Stimulated activated CD8-positive, alpha-beta memory T cell treated with anti-CD3 and anti-CD28 coated beads, Interleukin-2, amount 100 ng/mL, for 48 hours (primary cell): ENCODE measurements at places on chromosomes 7 and 10.
A peak's percentile ranks its signal among the peaks of the same experiment; 100 is the strongest.

GRCh38 chr10:95755511-95756004 is 405 bp upstream of the ENTPD1 start:
- DNase-seq = no peak

DNA sequence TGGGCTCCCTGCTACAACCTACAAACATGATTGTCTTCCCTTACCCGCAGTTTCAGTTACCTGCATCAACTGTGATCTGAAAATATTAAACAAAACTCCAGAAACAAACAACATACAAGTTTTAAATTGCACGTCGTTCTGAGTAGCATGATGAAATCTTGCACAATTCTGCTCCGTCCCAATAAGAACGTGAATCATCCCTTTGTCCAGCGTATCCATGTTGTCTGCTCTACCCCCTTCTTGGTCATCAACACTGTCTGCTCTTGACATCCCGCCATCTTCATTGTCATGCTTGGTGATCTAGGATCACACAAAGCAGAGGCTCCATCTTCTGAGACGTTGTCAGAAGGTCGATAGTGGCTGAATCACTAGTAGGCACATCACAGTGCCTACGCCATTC is 53.9 kb downstream of the ACADSB start:
- DNase-seq = no peak

GRCh38 chr10:52216852-52217251 is 97.2 kb upstream of the DKK1 start:
- DNase-seq = no peak

- DNase-seq = no peak
Measured at GRCh38 chr7:150793569-150794238, 6.5 kb downstream of the TMEM176B start.

DNA sequence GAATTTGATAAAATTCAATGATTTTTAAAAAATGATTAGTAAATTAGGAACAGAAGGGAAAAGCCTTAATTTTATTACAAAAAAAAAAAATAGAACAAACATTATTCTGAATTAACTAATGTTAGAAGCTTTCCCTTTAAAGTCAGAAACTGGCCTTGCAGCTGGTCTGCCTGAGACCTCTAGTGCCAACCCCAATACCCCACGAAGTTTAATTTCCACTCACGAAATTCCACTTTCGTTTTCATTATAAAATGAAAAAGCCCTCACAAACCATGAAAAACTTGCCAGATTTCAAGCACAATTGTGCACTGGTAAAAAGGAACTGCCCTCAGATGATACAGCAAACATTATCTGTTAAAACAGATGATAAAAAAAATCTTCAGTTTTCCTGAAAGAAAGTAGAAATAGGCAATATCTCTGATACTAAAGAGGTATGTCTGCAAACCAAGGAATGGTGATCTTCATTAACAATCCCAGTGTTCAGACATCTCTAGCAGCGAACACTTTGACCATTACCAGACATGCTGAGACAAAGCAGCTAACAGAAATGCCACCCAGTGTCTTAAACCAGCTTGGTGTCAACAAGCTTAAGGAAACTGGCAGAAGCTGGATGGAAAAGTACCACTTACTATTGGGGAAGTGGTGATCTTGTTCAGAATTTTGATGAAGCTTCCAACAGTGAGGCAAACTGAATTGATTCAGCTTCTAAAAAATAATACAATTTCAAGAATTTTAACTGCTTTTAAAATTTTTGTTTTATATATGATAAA is 80.2 kb downstream of the PALS2 start:
- DNase-seq = no peak

DNA sequence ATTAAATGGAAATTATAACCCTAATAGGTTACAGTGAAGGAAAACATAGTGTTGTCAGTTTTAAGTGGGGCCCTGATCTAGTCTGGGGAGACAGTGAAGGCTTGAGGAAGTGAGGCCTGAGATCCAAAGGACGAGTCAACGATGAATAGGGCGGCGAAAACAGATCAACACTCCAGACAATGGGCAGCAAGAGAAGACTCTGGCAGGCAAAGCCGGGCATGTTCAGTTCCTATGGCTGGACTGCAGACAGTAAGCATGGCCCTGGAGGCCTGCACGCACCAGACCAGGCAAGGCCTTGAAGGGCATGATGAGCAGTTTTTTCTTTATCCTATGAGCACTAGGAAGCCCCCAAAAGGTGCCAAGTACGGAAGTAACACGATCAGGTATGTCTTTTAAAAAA is 127.8 kb downstream of the RNF216 start:
- DNase-seq = no peak

DNA sequence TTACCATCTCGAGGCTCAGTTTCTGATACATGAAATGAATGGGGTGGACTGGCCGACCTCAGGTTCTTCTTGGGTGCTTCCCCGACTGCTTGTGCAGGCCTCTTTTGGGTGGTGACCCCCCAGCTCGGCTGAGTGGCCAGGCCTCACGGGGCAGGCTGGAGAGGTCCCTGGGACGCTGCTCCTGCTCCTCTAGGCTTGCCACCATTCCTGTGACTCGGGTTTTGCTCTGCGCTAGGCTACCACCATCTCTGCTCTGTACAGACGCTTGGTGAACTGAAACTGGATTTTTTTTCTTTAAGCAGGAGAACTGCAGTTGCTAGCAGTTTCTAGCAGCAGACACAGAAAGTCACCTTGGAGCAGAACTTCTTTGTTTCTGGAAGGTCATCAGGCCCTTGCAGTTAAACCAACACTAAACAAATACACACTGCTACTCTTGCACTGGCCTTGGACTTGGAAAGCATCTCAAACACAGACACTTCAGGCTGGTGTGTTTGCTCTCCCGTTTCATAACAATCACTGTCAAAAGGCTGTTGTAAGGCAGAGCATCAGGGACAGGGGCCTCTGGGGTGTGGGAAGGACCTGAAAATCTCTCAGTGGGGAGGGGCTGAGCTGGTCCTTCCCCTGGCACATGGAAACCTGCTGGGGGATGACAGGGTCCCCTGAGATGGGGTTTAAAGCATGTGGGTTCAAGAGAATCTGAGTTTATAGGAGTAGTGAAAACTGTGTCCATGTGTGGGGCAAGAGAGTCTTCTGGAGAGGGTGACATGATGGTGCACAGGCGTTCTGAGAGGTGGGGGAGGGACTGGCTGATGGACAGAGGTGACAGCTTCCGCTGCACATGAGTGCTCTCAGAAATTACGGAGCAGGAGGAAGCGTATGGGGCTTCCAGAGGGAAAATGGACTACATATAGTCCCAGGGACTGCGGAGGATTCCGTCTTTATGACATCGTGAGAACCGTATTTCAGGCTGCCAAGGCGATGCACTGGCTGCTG is 35.0 kb upstream of the GIMAP8 start:
- no peak for DNase-seq

GRCh38 chr7:146090023-146090645 is 26.5 kb upstream of the CNTNAP2 start:
- DNase-seq = no peak

GRCh38 chr7:45446195-45446944 is 127.8 kb upstream of the ADCY1 start:
- DNase-seq = no peak

DNA sequence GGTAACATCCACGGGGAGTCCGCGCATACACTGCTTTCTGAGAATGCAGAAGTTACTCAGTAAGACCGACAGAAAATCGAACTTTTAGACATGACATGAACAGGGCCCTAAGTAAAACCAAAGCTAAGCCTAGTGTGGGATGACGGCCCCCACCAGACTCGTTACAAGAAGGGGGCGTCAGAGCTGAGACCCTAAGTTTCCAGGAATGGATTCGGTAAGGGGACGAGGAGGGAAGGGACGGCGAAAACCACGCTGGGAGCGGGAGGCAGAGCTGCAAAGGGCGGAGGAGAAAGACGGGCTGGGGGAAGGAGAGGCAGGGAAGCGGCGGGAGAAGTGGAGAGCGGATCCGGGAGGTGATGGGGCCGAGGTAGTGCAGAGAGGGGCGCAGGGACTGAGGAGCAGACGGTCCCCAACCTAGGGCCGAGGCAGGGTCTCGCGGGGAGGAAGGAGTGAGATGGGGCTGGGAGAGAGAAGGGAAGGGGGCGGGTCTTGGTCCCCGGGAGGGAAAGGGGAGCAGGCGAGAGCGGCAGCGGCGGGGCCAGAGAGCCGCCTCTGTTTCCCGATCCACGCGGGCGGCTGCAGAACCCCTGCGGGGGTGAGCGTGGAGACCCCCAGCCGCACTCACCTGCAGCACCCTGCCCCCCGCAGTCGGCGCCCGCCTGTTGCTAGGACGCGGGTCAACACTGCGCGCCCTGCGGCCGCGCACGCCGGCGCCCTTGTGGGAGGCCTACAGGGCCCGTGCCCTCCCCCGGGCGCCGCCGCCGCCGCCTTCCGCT is 513 bp downstream of the ODAD2 start:
- peak; percentile 15 for DNase-seq

DNA sequence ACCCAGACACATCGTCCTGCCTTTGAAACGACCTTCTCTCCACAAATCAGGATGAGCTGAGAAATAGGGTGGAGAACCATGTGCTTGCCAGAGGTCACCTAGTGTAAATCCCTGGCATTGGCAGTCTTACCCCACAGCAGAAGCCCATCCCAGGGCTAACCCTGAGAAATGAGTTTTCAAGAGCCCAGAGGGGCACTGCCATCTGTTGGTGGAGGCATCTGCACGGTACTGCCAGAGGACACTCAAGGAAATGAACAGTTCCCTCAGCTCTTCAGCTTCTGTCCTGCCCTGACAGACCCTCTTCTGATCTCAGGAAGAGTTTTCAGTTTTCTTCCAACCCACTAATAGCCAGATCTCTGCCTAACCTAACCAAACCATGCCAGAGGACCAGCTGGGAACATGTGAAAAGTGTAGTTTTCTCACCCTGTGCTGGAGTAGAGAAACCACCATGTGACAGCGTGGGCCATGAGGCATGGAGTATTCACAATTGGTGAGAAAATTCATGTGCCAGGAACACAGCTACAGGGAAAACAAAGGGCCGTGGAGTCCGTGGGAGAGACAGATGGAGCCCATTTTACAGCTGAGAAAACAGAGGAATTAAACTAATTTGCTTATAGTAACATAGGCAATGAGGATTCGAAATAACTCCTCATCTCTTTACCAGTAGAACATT is 37.7 kb upstream of the ITPRID1 start:
- DNase-seq = no peak

DNA sequence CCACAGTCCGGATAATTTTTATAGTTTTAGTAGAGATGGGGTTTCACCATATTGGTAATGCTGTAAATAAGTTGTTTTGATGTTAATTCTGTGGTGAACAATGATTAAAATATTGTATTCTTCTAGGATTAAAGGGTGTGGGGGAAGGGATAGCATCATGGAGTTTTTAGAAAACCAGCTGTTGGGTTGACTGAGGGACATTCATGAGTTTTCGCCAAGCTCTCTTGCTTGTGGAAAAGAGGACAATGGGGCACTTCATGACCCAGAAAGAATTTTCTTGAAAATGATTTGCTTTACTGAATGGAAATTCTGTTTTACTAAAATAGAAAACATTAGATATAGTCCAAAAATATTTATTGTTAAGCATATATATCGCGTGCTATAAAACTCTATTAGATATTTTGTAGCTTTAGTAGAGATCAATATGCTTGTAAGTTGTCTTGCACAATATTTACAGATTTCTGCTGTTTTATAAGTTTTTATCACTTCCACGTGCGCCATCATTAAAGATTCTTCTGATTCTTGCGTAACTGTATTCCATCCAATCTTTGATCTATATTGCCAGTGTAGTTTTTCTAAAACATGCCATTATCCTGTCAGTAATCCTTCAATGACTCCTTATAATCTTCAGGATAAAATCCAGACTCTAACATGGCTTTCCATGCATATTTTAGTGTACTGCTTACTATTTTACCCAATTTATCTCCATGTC is 41.8 kb downstream of the LCOR start:
- no peak for DNase-seq

GRCh38 chr10:106224676-106225075 is 939.8 kb downstream of the SORCS1 start:
- no peak for DNase-seq

DNA sequence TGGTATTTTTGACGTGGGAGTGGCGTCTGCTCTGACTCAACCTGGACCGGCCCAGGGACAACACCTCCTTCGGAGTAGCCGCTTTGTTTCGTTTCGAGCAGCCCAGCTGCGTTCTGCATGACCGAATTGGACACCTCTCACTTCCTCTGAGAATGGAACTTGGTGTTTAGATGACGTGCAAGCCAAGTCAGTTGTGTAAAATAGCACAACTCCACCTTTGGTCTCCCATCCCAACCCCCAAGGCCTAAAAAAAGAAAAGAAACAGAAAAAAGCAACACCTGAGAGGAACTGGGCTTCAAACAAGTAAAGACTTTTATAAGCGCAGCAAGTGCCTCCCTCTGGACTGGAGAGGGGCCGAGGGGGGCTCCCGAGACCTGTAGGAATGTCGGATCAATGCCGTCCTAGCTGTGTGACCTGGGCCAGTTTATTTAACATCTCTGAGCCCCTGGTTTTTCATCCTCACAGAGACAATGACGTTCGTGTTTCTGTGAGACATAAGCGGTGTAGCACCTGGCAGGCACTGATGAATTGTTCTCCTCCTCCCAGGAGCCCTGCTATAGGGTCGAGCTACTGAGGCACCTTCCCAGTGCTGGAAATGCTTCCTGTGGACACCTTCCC is 52.0 kb upstream of the SMNDC1 start:
- DNase-seq = peak; percentile 43

GRCh38 chr7:100867776-100868485 is 744 bp downstream of the TRIP6 start:
- DNase-seq = no peak

GRCh38 chr10:93028883-93029282 is 31.7 kb upstream of the CYP26C1 start:
- DNase-seq = no peak

GRCh38 chr10:103888113-103888841 is 29.7 kb downstream of the STN1 start:
- no peak for DNase-seq

GRCh38 chr10:48551861-48552591 is 52.8 kb downstream of the ARHGAP22 start:
- DNase-seq = peak; percentile 5
